ENCODE measurements at places on chromosomes 13 and 19. TPM values are rescaled to one million over a fixed set of nuclear protein-coding genes. Genes with fewer than 3 reads are reported as not detected.

DNA sequence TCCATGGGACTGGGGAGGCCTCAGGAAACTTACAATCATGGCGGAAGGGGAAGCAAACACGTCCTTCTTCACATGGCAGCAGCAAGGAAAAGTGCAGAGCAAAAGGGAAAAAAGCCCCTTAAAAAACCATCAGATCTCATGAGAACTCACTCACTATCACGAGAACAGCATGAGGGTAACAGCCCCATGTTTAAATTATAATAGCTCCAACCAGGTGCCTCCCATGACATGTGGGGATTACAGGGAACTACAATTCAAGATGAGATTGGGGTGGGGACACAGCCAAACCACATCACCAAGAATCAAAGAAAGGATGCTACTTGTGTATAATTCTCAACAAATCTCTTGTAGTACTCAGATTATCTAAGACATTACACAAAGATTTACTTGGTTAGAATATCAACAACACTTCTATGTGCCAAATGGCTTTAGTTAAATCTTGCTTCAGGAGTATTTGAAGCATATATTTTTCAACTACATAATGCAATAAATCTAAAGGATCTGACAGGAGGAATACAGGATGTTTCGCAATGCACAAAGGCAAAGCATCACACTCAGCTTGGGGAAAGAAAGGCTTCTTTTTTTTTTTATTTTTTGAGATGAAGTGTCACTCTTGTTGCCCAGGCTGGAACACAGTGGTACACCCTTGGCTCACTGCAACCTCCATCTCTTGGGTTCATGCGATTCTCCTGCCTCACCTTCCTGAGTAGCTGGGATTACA, 180.0 kb downstream of the LHFPL6 start:
- H3K4me3 ChIP-seq = no peak overlapping the region
- DNase-seq = no peak
- H3K4me1 ChIP-seq = peaks cover 1% of the 10 kb centered on the region
- no peaks in the 10 kb centered on the region for H3K36me3 ChIP-seq
- H3K27ac ChIP-seq = no peak overlapping the region
- no peaks in the 10 kb centered on the region for H3K27me3 ChIP-seq

DNA sequence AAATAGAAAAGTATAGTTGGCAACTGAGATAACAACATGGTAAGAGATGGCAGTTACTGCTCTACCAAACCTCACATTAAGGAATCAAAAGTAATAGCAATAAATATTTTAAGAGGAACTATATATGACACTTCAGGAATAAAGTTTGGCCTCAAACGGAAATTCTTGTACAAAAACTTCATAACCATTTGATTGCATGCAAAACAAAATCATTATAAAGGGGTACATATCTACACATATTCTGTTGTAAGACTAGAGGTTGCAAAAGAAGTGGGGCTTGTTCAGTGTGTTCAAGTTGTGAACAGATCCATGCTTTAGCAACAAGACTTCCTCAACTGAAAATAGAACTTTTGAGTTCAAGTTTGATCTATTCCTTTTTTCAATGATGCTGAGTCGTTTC, 133.5 kb upstream of the MIR17HG start:
- no peak for DNase-seq
- H3K27me3 ChIP-seq = no peaks in the 10 kb centered on the region
- H3K4me1 ChIP-seq = peaks cover 4% of the 10 kb centered on the region
- H3K27ac ChIP-seq = no peak overlapping the region
- no peaks in the 10 kb centered on the region for H3K36me3 ChIP-seq
- H3K4me3 ChIP-seq = no peak overlapping the region

DNA sequence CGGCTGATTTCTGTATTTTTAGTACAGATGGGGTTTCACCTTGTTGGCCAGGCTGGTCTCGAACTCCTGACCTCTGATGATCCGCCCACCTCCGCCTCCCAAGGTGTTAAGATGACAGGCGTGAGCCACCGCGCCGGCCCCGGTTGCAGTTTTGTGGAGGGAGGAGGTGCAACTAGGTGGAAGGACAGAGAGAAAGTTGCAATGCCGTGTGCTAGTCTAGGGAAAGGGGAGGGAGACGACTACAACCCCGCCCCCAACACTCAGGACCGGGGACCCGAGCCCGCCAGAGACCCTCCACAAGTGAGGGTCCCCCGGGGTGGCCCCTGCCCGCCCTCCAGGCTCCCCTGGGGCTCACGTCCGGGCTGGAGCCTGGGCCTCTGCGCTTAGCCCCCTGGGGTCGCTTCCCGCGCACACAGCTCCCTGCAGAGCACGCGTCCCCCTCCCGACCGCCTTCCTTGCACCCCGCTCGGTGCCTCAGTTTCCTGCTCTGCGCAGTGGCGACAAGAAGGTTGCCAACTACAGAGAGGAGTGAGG, 1.2 kb upstream of the ARID3A start:
- H3K27ac ChIP-seq = no peak overlapping the region
- H3K27me3 ChIP-seq = no peaks in the 10 kb centered on the region
- peaks cover 11% of the 10 kb centered on the region for H3K4me1 ChIP-seq
- H3K4me3 ChIP-seq = peak overlapping the region; percentile 92

DNA sequence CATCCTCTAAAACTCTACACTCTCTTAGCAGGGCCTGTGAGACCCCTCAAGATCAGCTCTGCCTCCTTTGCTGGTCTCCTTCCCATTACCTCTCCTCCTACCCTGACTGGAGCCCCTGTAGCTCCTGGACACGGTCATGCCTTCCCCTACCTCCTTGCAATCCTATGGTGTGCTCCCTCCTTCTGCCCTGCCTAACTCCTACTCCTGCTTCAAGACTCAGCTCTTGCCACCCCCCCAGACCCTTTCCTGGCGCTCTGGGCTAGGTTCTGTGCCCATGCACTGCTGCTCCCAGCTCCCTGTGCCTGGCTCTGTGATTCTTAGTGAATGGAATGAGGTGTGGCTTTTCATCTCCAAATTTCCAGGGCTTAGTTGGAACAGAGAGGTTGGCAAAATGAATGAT, 28.0 kb upstream of the TPTE2 start:
- no peak overlapping the region for H3K27ac ChIP-seq
- no peaks in the 10 kb centered on the region for H3K27me3 ChIP-seq
- no peak overlapping the region for H3K4me3 ChIP-seq
- DNase-seq = no peak
- H3K4me1 ChIP-seq = peaks cover 12% of the 10 kb centered on the region

GRCh38 chr19:38635483-38636399, 11.7 kb upstream of the ACTN4 start:
- no peak overlapping the region for H3K4me3 ChIP-seq
- H3K27me3 ChIP-seq = no peaks in the 10 kb centered on the region
- no peak for DNase-seq
- H3K27ac ChIP-seq = no peak overlapping the region
- H3K36me3 ChIP-seq = peaks cover 14% of the 10 kb centered on the region

The KLF2 gene
- total RNA-seq = 4.1 TPM

- H3K27me3 ChIP-seq = no peaks in the 10 kb centered on the region
- no peaks in the 10 kb centered on the region for H3K4me1 ChIP-seq
- H3K4me3 ChIP-seq = no peak overlapping the region
- H3K36me3 ChIP-seq = no peaks in the 10 kb centered on the region
Observed at GRCh38 chr13:19888799-19889198, 25.4 kb upstream of the ZMYM5 start.

- no peaks in the 10 kb centered on the region for H3K4me1 ChIP-seq
- no peak for DNase-seq
- H3K27me3 ChIP-seq = no peaks in the 10 kb centered on the region
- no peak overlapping the region for H3K27ac ChIP-seq
- H3K36me3 ChIP-seq = no peaks in the 10 kb centered on the region
Observed at GRCh38 chr13:22223411-22223810, 552.5 kb downstream of the FGF9 start.

The IFNL1 gene
- total RNA-seq = not detected

The CATSPERD gene
- total RNA-seq = not detected

The KCTD12 gene
- total RNA-seq = 3.5 TPM

The ICAM5 gene
- total RNA-seq = 0.28 TPM

DNA sequence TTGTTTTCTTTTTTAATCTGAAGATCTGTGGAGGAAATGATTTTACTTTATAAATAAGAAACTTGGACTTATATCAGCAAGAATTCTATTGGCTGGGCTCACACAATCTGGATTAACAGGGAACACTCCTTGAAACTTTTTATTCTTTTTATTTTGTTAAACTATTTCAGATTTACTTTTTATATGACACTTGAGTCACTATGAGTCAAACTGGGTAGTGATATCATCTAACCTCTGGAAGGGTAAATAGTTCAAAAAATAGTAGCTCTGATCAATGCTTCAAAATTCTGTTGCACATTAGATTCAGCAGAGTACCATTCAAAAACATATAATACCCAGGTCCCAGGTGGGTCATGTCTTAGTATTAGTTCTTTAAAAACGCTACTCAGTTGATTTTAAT, 55.1 kb upstream of the NBEA start:
- H3K27me3 ChIP-seq = no peaks in the 10 kb centered on the region
- no peaks in the 10 kb centered on the region for H3K36me3 ChIP-seq
- H3K4me1 ChIP-seq = no peaks in the 10 kb centered on the region
- no peak overlapping the region for H3K27ac ChIP-seq
- DNase-seq = no peak

DNA sequence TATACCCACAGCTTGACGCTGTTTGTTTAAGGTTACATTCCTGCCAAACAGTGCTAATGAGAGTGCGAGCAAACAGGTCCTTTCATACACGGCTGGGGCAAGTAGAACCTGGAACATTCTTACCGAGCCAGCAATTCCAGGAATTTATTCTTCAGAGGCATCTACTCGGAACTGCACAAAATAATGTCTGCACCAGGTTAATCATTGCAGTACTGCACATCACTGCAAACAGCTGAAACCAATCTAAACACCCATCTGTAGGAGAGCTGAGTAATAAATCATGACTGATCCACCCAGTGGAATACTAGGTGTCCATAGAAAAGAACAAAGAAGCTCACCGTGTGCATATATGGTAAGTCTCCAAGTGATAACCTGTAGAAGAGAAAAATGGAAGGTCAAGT, 1.2 kb upstream of the ZNF579 start:
- H3K4me1 ChIP-seq = peaks cover 13% of the 10 kb centered on the region
- DNase-seq = no peak
- no peaks in the 10 kb centered on the region for H3K27me3 ChIP-seq
- no peak overlapping the region for H3K4me3 ChIP-seq
- peaks cover 3% of the 10 kb centered on the region for H3K36me3 ChIP-seq

GRCh38 chr19:30328096-30328495, 44.1 kb upstream of the ZNF536 start:
- H3K27me3 ChIP-seq = no peaks in the 10 kb centered on the region
- no peak overlapping the region for H3K4me3 ChIP-seq
- no peaks in the 10 kb centered on the region for H3K36me3 ChIP-seq
- no peak for DNase-seq
- H3K4me1 ChIP-seq = no peaks in the 10 kb centered on the region

Data from SJCRH30 (cell line).